ENCODE measurements at places on chromosomes 11 and 22. TPM values are rescaled to one million over a fixed set of nuclear protein-coding genes. Genes with fewer than 3 reads are reported as not detected.

Gene USP2
- 0.30 TPM for total RNA-seq

Gene MS4A1
- total RNA-seq: not detected

Gene POU2AF2
- not detected for total RNA-seq

Gene FOLR3
- total RNA-seq: 0.70 TPM

Gene PACSIN3
- 30.6 TPM for total RNA-seq

Gene GDPD5
- 13.1 TPM for total RNA-seq

Gene TMPRSS13
- total RNA-seq: not detected

Gene CECR2
- 0.08 TPM for total RNA-seq

Gene ACRV1
- total RNA-seq: not detected

Gene SAA4
- not detected for total RNA-seq

Gene KMT5B
- 20.5 TPM for total RNA-seq

Gene HARBI1
- total RNA-seq: 6.0 TPM

Gene TCN2
- total RNA-seq: 5.5 TPM

Gene SEC14L6
- total RNA-seq: not detected

Gene SLC2A11
- total RNA-seq: 8.1 TPM

Gene SULT4A1
- total RNA-seq: not detected

Gene SCUBE1
- 0.08 TPM for total RNA-seq

Gene CNIH2
- 2.9 TPM for total RNA-seq

Gene SLC35F2
- 44.4 TPM for total RNA-seq

Gene C1QTNF6
- 8.6 TPM for total RNA-seq

Gene ROBO4
- not detected for total RNA-seq

Gene NXPE4
- total RNA-seq: not detected

Gene NRXN2
- total RNA-seq: 0.08 TPM

Gene EFCAB6
- 0.70 TPM for total RNA-seq

Gene TUB
- 5.2 TPM for total RNA-seq

Gene OR8D1
- not detected for total RNA-seq

Gene CEND1
- 1.6 TPM for total RNA-seq

Gene DBX1
- not detected for total RNA-seq

Gene MGAT3
- total RNA-seq: 0.38 TPM

Gene KRTAP5-1
- total RNA-seq: not detected

Gene SHISAL1
- total RNA-seq: 5.8 TPM

Gene CSKMT
- 17.8 TPM for total RNA-seq

Gene CALCB
- total RNA-seq: 0.09 TPM

Gene F2
- 2.0 TPM for total RNA-seq

Gene EIF4G2
- 677 TPM for total RNA-seq

Gene SMTNL1
- not detected for total RNA-seq

Gene WBP2NL
- total RNA-seq: not detected

Gene SOX6
- total RNA-seq: not detected

Gene MS4A12
- not detected for total RNA-seq

Gene YAP1
- 46.0 TPM for total RNA-seq

Gene GPHA2
- not detected for total RNA-seq

All from A549 treated with RU486 at 1 μM for 4 hours (cell line).